ENCODE measurements at places on chromosomes 2 and 18.

DNA sequence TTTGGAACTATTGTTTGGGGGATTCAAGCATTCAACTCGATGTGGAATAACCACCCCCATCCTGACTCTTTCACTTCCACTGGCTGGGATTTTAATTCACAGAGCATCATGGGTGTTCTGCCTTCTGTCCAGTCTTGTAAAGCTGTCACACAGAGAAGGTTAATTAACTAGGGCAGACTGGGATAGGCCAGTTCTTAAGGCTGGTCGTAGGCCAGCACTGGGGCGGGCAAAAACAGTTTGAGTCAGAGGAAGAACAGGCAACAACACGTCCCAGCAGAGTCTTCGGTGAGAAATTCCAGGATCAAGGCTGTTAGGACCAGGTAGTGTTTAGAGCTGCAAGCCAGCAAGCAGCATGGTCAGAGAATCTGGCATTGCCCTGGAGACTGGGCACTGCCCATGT lies 4.0 kb upstream of the RNF152 start:
- peak; percentile 33 for DNase-seq

GRCh38 chr2:22273853-22274252 lies 1111.1 kb upstream of the KLHL29 start:
- no peak for DNase-seq

- DNase-seq: no peak
These were observed 77.6 kb upstream of the OTOF start for GRCh38 chr2:26555246-26556133.

- no peak for DNase-seq
These were observed 174.5 kb downstream of the GLI2 start for GRCh38 chr2:120910164-120910563.

DNA sequence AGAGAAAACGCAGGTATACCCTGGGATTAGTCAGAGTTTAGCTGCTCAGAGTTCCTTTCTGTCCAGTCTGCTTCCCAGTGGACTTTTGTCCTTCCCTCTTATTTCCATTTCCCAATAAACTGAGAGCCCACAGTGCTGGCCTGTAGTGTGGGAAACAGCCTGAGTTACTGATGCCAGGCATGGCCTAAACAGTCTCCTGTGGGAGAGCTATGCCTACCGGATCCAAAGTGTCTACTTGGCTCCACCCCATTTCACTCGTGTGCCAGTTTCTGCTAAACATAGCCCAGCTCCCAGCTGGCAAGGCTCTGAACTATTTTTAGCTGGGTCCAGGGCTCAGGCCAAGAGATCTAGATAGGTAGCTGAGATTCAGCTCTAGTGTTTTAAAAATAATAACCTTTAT lies 15.6 kb upstream of the PPP1CB start:
- peak; percentile 34 for DNase-seq

DNA sequence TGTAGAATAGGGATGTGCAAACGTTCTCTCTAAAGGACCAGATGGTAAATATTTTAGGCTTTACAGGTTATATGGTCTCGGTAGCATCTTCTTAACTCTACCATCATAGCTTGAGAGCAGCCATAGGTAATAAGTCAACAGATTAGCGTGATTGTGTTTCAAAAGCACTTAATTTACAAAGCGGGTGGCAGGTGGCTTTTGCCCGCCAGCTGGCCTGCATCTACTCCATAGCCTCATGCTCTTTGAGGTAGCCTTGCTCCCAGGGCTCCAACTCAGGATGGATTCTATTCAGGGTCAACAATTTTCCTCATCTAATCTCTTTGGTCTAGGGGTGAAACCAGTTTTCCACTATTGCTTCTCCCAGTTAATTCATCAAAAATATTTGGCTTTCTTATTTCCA lies 5.0 kb upstream of the ATP9B start:
- DNase-seq: no peak

DNA sequence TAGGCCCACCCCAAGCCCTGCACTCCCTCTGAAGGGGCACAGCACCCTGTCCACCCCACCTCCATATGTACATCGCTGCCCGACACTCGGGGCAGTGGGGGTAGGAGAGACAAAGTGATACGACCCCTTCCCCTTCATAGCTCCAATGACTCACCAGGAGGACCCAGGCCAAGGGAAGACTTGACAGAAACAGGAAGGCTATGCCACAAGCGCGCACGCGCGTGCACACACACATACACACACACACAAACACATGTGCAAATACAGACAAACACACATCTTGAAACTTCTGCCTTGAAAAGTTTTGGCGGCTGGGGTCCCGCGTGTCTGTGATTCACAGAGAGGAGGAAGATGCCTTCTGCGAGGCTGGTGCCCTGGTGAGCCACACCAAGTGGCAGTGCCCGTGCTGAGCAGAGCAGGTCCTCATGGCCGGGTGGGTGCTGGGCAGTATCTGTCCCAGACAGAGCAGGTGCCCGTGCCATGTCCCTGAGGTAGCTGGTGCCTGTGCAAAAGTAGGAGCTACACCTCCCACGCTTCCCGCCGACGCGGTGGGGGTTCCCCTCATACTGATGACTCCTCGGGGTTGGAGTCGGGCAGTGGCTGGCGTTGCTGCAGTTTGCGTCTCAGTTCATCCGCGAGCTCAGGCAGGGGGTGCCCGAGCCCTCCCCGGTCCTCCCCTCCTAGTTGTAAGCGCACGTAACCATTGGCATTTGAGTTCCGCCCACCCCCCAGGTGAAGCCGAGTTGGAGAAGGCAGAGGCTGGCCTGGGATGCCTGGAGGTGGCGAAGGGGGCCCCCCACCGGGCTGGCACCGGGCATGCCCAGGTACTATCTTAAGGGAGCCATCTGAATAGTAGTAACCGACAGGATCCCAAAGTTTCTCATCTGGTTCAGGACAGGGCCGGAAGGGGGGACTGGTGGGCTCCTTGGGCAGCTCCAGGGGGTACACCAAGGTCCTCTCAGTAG lies 2.5 kb upstream of the ANKRD39 start:
- no peak for DNase-seq

GRCh38 chr2:63755965-63756364 lies 85.7 kb upstream of the UGP2 start:
- DNase-seq: peak; percentile 42

DNA sequence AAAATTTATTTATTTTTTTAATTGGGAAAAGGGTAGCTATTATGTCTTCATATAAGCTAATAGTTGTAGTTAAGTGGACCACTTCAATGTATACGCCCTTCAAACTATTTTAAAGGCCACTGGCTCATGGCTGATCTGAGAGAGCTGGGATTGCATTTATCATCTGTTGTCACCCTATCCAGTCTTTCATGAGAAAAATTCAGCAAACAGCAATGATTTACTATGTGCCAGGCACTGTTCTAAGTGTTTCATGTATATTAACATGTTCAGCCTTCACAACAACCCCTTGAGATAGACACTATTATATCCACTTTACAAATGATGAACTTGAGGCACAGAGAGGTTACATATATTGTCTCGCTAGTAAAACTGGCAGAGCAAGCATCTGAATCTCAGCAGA lies 66.1 kb upstream of the ZNF397 start:
- DNase-seq: no peak

DNA sequence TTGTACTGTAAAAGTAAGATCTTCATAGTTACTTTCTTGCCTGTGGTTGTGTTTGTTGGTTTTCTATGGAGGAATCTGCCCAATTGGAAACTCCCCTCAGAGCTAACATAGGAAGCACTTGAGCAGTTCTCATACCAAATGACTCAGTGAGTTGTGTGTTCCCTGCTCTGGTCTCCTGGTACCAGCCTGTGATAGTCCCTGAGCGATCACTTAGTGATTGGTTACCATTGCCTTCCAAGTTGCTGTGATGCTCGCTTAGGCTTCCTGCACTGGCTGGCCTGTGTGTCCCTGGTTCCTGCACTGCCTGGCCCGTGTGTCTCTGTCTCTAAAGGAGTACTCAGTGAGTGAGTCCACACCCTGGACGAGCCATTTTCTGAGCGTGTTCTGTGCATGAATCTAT lies 133.0 kb downstream of the MAP4K4 start:
- DNase-seq: peak; percentile 18

DNA sequence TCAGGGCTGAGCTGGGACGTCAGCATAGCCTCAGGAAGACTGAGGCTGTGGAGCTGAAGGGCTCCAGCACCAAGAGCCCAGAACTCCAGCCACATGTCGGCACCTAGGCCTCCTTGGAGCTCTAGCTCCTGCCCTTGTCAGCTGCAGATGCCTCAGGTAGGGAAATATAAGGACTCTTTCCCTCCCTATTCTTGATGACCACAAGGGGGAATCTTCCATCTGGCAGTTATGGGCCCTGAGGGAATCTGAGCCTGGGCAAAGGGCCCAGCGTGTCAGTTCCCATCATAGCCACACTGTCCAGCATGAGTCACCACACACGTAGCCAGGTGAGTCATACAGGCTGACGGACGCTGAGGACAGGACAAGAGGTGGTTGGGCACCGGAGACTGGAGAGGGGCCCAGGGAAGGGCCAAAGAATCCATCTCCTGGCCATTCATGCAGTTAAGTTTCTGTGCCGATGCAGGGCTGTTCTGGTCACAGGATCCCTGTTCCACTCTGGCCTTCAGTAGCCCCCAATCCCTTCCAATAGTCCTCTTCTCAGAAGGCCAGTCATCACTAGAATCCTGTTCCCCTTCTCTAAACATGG lies 1.8 kb downstream of the MPV17 start:
- DNase-seq: peak; percentile 94

GRCh38 chr2:83364264-83364663 lies 1094.8 kb downstream of the SUCLG1 start:
- peak; percentile 44 for DNase-seq

DNA sequence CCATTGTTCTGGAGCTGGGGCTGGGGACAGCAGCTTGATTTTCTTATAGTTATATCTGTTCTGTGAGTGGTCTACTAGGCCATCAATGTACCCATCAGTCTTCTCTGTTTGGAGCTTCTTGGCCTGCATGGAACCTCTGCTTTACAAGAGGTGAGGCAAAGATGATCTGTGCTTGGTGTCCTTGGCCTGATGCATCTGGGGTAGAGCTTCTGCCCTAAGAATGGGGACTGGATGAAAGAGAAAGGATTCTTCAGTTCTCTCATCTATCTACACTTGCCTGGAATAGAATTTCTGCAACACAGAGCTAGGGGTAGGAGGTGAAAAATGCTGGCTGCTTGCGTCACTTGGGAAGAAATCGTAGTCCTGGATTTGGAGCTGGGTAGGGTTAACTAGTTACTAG lies 46.2 kb downstream of the ACSL3 start:
- no peak for DNase-seq

DNA sequence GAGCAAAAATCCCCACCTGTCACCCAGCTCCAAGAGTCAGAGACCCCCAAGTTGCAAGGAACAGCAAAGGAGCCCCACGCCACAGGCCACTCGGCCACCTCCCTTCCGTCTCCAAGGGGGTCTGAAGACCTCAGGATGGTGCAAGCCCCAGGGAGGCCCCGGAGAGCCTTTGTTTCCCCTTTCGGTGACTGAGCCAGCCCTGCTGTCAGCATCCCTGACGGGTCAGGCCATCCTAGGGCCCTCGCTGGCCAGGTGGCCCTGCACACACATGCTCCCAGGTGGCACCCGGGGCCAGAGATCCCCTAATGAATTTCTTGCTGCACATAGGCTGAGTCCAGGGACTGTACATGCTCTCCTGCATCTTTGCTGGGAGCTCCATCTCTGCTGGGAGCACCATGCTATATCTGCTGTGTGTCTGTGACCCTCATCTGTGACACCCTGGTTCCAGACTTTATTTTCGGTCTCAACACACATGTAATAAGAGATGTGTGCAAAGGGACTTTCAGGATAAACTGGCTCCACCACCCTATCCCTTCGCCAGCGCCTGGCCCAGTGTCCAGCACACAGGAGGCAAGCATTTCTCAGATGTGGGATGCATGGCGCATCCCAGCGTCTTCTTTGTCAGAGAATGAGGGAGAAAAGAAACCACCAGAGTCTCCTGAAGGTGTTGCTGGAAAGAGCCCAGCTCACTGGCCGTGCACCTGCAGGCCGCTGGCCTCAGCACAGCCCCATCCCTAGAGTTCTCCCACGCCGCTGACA lies 27.4 kb downstream of the ADI1 start:
- DNase-seq: peak; percentile 5

DNA sequence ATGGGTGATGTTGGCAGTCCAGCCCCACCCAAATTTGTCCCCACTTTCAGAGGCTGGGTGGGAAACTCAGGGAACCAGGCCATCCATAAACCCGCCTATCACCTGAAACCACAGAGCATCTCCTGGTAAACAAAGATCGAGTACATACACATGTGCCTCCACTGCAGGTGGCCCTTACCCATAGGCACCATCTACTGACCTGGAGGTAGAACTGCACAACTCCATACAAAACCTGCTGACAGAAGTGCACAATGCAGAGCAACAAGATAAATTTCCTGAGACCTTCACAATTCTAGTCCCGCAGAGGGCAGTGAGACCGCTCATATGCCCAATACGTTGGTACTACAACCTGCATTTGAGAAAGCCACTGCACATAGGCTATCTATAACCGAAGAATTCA lies 856.3 kb downstream of the SUCLG1 start:
- DNase-seq: no peak

DNA sequence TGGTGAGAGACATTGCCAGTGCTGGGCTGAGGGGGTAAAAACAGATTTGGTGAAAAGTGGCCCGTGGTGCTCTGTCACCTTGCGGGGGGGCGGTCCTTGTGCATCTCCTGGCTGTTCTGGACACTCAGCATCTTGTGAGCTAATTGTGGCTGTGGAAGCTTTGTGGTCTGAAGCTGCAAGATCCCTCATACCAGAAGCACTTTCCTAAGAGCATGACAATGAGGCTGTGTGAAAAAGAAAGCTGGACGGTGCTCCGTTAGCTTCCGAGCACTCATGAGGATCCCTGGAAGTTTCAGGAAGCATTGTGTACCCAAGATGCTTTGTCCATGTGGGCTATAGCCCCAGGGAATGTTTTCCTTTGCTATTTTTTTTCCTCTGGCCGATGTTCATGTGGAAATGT lies 74.5 kb downstream of the CABLES1 start:
- no peak for DNase-seq

DNA sequence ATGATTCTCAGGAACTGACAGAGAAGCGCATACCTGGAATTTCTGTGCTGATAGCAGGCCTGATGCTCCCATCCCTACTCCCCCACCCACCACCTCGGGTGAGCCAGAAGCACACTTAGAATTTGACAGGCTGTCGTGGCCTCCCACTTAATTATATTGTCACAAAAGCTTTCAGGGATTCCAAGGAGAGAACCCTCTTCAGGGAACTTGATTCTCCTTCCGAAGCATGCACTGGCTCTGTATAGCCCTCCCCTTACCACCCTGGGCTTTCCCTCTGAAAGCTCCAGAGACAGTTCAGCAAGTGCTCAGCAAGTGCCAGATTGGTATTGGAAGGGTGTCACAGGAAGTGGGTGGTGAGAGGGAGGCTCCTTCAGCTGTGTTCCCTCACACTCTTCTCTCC lies 252.5 kb upstream of the SIX2 start:
- no peak for DNase-seq

- peak; percentile 66 for DNase-seq
These were observed 150.2 kb upstream of the DOK6 start for GRCh38 chr18:69250305-69251151.

DNA sequence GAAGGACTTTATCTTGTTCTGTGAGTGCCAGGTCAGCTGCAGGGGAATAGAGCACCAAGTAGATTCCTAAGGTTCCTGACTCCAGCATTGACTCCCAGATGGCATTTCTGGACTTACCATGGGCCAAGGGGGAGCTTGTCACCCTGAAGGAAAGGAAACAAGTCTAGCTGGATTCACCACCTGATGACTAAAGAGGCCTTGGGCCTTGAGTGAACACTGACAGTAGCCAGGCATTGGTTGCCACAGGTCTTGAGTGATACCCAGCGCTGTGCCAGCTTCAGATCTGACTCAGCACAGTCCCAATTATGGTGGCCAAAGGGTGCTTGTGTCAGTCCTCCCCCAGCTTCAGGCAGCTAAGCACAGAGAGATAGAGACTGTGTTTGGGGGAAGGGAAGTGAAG lies 40.1 kb upstream of the CAPN13 start:
- no peak for DNase-seq

Measured in GM03348 (cell line).